Stimulated activated CD4-positive, alpha-beta T cell treated with anti-CD3 and anti-CD28 coated beads, Interleukin-4, amount 100 ng/mL, for 1 hour (primary cell): ENCODE measurements at places on chromosomes 7 and 10.

DNA sequence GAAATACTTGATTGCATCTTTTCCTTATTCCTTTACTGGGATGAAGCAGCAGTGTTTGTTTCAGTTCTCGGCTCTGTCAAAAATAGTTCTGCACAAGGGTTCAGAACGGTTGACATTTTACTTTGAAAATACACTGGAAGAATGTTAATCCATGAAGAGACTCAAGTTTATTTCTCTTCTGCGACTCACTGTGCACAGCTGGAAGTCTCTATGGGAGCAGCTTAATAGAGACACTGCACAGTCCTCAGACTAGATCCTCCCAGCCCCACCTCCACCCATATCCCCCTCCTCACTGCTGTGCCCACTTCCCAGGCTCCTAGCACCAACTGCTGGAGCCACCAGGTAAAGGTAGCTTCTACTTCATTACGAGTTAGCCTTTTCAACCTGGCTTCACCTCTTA lies 517.8 kb downstream of the GRID1 start:
- DNase-seq, result no peak

GRCh38 chr7:32680259-32681173 lies 185.2 kb downstream of the AVL9 start:
- no peak for DNase-seq

GRCh38 chr10:73756183-73756582 lies 12.0 kb downstream of the SEC24C start:
- DNase-seq, result no peak

- no peak for DNase-seq
These were observed 26.7 kb upstream of the CUX1 start for GRCh38 chr7:101790566-101791293.

DNA sequence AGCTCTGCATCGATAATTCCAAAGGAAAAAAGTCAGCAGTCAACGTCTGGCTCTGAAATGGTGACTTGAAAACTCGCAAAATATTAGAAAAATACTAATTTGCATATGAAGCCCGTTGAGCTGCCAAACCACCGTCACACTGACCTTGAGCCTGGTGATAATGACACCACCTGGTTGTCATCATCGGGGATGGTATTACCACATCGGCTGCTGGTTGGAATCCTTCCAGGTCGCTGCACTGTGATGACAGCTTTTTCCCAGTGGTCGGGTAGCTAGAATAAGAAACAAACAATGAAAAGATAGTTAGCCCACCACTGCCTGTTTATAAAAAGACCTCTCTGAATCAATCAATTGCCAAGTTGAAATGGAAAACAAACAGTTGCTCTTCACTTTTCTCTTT lies 41.6 kb downstream of the LAMB1 start:
- DNase-seq, result no peak
